Kidney tubule cell (primary cell): ENCODE measurements at places on chromosomes 12 and 14.

DNA sequence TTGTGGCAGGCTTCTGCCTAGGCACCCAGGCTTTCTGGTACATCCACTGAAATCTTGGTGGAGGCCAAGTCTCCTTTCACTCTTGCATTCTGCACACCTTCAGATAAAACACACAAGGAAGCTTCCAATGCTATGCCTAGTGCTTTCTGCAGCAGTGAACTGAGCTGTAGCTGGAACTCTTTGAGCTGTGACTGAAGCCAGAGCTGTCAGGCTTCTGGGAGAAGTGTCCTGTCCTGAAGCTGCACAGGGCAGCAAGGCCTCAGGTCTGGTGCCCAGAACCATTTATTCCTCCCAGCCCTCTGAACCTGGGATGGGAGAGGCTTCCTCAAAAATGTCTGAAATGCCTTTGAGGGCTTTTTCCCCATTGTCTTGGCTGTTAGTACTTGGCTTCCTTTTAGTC lies 941.7 kb downstream of the LRFN5 start:
- no peak for DNase-seq

DNA sequence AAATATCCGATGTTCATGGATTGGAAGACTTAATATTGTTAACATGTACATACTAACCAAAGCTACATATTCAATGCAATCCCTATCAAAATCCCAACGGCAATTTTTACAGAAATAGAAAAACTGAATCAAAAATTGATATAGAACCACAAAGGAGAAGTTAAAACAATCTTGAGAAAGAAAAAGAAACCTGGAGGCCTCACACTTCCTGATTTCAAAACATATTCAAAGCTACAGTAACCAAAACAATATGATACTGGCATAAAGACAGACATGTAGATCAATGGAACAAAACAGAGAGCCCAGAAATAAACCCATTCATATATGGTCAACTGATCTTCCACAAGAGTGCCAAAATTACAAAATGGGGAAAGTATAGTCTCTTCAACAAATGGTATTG lies 5.4 kb upstream of the PELI2 start:
- no peak for DNase-seq

DNA sequence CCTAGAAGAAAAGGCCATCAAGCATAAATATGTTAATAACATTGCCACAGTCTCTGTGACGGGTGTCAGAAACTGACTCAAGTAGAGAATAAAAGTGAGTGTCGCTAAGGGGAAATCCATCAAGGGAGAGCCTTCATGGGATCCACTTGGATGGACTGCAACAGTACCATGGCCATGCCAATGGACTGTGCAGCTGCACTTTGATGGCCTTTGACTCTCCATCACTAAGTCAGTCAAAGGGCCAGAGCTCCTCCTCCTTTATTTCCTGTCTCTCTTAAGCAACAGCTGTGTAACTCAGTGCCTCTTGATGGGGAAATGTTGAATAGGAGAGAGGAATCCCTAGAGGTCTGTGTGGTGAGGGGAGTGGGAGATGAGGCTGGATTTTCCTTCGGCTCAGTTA lies 335.2 kb downstream of the BMP4 start:
- DNase-seq: no peak

GRCh38 chr14:89810101-89810500 lies 144.4 kb downstream of the EFCAB11 start:
- DNase-seq: no peak

GRCh38 chr14:101926085-101926484 lies 38.3 kb upstream of the DYNC1H1 start:
- no peak for DNase-seq

DNA sequence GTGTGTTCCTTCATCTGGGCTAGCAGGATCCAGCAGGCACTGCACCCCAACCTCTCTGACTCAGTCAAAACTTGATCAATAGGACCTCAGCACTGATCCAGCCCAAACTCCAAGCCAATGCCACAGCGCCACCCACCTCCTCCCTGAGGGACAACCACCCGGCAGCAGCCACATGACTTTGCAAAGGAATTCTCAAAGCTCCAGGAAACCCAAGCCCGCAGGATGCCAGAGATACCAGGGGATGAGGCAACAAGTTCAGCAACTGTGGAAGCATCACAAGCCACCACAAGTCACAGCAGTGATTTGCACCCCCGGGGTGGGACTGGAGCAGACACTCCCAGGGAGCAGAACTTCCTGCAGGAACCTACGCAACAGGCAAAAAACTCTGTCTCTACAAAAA lies 37.3 kb downstream of the ACTN1 start:
- DNase-seq: peak; percentile 95

DNA sequence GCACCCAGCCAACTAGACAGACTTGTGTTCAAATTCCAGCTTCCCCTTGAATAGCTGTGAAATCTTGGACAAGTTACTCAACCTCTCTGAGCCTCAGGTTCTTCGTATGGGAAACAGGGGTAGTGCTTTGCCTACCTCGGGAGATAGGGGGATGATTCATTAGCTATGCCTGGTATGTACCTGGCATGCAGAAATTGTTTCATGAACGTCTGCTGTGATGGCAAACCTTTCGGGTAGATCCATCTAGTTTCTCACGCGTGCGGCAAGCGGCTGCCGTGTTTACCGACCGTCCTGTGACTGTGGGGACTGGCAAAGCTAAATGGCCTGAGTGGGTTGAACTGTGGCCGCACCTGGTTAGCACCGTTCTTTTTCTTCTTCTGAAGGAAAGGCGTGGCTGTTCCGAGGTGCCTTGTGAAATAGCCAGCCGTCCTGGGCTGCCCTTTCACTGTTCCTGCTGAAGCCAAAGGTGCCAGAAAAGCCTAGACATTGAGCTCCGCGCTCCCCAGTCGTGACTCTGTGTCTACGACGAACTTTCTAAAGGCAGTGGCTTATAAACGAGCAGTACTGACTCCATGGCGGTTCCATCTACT lies 40.6 kb upstream of the MED13L start:
- DNase-seq: peak; percentile 58

- peak; percentile 23 for DNase-seq
Measured at GRCh38 chr14:63632932-63633514, 8.6 kb downstream of the WDR89 start.
